ENCODE measurements at places on chromosomes 11 and 22.
A peak's percentile ranks its signal among the peaks of the same experiment; 100 is the strongest.

DNA sequence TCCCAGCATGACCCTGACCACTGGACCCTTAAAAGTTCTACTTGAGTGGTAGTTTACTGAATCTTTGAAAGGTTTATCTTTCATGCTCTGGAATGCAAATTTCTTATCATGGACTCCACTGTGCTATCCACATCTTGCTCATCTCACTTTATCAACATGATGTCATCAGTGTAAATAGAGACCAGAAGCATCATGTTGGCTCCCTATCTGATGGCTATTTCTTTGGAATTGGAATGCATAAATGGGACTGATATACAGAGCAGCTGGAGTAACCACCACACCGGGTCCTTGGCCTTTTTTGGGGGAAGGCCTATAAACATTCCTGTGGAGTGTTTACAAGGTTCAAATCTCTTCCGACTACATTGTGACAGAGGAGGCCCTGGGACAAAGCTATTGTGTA is 74.1 kb upstream of the CEP126 start:
- no peak for DNase-seq

DNA sequence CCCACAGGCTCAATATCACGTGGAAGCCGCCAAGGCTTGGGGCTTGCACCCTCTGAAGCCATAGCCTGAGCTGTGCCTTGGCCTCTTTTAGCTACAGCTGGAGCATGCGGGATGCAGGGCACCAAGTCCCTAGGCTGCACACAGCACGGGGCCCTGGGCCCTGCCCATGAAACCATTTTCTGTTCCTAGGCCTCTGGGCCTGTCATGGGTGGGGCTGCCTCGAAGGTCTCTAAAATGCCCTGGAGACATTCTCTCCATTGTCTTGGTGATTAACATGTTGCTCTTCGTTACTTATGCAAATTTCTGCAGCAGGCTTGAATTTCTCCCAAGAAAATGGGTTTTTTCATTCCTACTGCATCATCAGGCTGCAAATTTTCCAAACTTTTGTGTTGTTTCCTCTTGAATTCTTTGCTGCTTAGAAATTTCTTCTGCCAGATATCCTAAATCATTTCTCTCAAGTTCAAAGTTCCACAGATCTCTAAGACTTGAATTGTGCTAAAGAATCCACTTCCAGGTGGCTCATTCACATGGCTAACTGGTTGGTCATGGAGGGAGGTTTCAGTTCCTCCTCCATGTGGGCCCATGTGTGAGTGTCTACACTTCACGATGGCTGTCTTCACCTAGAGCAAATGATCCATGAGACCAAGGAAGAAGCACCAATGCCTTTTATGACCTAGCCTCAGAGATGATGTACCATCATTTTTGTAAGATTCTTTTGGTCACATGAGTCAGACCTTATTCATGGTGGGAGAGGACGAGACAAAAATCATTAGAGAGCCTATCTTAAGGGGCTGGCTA is 7.4 kb upstream of the CREBZF start:
- DNase-seq: no peak

DNA sequence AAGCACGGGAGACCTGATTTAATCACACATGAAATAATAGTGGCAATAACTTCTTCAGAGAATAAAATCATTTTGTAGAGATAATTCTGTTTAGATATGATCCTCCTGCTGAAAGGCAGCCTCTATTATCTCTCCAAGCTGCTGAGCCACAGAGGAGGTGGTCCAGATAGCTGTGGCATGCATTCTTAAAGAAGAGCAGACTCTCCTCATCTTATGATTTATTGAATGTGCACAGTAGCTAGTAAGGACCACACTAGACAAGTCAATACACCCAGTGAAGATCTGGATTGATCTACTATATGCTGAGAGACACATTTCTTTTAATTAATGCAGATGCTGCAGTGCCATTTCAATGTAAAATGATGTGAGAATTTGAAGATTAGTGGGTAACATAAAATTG is 552.9 kb upstream of the ANO3 start:
- DNase-seq: no peak

DNA sequence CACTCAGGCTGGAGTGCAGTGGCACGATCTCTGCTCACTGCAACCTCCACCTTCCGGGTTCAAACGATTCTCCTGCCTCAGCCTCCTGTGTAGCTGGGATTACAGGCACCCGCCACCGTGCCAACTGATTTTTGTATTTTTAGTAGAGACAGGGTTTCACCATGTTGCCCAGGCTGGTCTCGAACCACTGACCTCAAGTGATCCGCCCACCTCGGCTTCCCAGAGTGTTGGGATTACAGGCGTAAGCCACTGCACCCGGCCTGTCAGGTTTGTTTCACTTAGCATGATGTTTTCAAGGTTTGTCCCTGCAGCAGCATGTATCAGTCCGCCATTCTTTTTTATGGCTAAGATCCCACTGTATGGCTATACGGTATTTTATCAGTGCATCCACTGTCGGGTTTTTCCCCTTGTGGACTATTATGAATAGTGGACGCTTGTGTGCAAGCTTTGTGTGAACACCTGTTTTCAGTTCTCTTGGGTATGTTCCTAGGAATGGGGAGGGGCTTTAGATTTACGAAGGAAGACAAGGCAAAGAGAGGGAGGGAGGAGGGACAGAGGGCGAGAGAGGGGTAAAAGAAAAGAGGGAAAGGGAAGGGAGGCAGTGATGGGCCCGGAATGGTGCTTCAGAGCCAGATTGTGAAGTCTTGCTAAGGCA is 13.9 kb upstream of the CDC42EP2 start:
- no peak for DNase-seq

DNA sequence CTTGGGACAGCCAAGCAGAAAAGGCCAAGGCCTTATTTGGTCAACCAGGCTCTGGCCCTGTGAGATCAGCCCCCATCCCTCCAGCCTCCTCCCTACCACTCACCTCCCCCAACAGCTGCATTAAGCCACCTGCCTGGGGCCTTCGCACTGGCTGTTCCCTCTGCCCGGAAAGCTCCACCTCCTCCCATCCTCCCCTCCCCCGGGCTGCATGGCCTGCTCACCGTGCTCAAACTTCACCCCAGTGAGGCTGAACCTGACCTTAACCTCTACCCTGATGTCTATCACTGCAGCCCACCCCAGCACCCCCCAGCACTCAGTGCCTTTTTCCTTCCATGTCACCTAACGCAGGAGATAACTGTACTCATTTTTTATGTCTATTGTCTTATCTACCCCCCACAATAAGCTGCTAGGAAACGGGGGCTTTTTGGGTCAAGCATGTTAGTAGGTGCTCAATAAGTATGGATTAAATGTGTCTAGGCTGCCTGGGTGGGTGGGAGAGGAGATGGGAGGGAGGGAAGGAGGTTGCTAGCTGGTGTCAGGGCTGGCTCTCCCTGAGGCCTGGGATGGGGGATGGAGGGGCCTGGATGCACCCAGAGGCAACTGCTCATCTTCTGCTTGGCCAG is 912 bp downstream of the PTPRCAP start:
- DNase-seq: peak; percentile 19

DNA sequence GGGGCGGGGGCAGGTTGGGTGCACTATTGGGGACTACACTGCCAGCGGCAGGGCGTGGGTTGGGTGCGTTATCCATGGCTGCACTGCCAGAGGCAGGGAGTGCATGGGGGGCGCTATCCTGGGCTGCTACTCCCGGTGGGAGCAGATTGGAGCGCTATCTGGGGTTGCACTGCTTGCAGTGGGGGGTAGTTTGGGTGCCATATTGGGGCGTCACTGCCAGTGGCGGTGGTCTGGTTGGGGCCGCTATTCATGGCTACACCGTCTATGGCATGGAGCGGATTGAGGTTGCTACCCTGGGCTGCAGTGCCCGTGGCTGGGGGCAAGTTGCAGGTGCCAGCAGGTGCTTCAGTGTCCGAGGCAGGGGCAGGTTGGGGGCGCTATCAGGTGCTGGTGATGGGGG is 36.2 kb downstream of the C22orf42 start:
- no peak for DNase-seq

GRCh38 chr11:1392561-1392960 is 2.8 kb downstream of the BRSK2 start:
- DNase-seq: no peak

DNA sequence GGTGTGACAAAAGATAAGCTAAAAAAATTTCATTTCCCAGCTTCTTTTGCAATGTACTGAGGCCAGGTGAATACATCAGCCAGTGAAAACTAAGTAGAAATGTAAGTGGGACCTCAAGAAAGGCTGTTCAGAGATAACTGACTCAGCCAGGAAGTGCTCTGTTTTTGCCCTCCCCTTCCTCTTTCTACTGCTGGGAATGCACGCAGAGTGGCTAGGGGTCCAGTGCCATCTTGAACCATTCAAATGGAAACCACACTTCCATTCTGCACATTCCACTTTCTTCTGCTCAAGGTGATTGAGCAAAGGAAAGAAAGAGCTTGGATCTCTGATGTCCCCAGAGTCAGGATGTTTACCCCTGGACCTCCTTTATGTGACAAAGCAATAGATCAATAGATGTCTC is 27.8 kb upstream of the LMO2 start:
- DNase-seq: no peak

DNA sequence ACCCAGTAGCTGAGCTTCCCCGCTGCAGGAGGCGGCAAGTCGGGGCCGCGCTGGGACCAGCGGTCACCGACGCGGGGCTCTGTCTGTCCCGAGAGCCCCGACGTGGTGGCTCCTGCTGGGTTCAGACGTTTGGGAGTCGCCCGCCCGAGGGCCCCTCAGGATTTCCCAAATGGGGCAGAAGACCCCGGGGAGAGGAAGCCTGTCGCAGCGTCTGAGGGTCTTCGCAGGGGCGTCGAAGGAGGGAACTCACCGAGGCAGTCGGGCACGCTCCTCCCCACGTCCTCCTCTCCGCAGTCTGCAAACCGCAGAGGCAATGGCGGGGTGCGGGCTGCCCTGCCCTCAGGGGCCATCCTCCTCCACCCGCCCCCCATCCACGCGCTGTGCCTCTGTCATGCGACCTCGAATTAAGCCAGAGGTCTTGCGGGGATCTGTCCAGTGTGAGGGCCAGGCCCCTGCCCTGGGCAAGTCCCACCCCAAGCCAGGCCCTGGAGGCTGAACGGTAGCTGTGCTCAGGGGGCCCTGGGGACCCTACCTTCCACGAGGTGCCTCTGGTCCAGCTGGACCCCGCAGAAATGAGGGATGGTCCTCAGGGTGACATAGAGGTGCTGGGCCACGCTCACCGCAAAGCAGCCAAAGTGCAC is 12.5 kb downstream of the IL17REL start:
- DNase-seq: no peak

GRCh38 chr11:133982876-133983275 is 26.1 kb upstream of the IGSF9B start:
- no peak for DNase-seq

DNA sequence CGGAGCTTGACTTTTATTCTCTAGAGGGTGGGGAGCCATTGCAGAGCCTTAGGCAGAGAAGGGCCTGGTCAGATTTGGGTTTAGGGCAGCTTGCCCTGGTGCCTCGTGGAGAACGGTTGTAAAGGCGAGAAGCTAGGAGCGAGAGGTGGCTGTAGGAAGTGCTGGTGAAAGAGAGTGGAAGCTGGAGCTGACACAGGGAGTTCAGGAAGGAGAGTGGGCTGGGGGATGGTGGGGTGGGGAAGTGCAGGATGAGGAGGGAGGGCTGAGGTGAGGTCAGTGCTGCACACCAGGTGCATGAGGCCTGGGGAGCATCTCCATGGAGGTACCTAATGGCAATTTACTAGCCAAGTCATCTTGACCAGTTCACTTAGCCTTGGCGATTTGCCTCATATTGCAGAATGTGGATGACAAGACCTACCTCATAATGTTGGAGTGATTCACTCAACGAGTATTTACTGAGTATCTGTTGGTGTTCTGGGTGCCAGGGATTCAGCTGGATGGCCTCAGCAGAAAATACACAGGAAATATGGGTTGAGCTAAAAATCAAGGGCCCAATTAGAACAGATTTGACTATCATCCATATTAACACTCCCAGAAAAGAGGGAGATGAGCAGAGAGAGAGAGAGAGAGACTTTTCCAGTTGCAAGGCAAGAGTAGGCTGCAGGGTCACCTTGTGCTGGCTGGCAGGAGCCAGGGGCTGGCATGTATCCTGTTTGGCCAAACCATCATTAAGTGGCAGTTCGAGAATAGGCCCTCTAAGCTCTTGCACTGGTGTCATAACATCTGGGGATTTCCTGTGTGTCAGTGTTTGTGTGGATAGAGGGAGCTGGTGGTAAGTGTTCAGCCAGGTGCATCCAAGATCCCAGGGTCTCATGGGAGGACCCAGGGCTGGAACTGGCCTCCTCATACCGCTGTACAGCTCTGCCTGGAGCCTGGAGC is 44.4 kb upstream of the CLDN5 start:
- DNase-seq: no peak

DNA sequence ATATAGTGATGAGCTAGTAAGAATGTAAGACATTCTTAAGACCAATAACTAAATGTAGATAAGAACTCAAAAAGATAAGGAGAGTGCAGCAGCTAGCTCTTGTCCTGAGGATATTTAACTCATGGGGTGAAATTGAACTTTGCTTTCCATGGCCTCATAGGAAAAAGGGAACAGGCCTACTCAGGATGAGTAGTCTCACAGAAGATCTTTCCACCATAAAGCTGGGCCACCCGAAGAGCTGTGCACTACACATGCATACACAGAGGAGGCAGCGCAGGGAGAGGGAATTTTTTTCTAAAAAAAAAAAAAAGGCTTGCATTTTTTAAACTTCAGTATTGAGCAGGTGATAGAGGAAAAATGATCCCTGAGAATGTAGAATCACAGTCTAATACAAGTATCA is 59.9 kb upstream of the CFAP300 start:
- no peak for DNase-seq

DNA sequence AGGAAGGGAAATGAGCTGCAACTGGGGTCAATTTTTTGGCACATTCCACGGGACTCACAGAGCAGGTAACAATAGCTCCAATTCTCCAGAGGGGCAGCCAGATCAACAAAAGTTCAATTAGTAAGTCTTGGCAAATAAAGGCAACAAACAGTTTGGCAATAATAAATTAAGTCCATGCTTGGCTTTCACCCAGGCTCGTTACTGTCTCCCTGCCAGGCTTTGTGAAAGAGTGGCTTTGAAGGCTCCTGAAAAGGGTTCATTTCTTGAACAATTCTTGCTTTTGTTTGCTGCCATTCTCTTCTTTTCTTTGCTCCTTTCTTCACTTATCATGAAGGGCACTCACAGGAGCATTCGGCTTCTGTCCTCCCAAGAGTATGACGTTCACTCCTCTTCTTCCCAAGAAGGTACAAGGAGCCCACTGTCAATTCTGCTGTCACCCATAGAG is 123.3 kb downstream of the APIP start:
- no peak for DNase-seq

- no peak for DNase-seq
Observed at GRCh38 chr11:15057329-15057728, 16.1 kb upstream of the CALCB start.

DNA sequence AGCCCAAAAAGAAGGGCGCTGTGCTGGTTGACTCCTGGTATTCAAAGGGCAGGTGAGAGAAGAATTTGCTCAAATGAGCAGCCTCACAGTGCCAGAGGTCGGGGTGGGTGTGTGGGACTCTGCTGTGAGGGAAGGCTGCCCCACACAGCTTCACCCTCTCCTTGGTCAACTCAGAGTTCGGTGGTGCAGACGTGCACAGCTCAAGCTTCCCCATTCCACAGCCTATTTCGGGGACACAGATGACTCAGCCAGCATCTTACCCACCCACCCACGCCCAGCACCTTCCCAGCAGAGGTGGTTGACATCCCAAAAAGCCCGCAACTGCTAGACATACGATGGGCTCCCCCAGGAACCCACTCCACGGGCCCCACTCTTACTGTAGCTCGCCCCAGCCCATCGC is 46.5 kb upstream of the CCND1 start:
- no peak for DNase-seq
